ENCODE measurements at places on chromosomes 5 and 9. TPM values are rescaled to one million over a fixed set of nuclear protein-coding genes. Genes with fewer than 3 reads are reported as not detected.

The TRIP13 gene
- 1.2 TPM for total RNA-seq

The SARDH gene
- 15.6 TPM for total RNA-seq

DNA sequence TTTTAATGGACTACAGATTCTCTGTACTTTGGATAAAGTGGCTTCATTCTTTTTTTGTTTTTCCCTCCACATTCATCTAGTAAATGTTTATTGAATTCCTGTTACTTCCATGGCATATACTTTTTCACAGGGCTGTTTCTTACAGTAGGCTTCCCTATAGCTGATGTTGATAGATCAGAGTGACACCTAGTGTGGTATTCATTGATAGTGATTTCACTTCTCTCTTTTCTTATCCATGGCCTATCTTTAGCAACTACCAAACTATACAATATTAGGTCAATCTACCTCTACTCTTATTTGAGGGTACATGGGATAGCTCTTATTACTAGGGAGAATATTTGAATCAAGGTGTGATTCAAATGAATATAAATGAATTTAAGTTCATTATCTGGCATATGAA is 35.8 kb downstream of the FSD1L start:
- no peaks in the 10 kb centered on the region for H3K27me3 ChIP-seq
- H3K4me3 ChIP-seq: no peak overlapping the region
- H3K27ac ChIP-seq: no peak overlapping the region
- DNase-seq: no peak

- H3K36me3 ChIP-seq: no peaks in the 10 kb centered on the region
- H3K27ac ChIP-seq: no peak overlapping the region
- H3K27me3 ChIP-seq: no peaks in the 10 kb centered on the region
- peak; percentile 43 for DNase-seq
- no peak overlapping the region for H3K4me3 ChIP-seq
Measured at GRCh38 chr5:17190242-17190778, 27.1 kb upstream of the BASP1 start.

DNA sequence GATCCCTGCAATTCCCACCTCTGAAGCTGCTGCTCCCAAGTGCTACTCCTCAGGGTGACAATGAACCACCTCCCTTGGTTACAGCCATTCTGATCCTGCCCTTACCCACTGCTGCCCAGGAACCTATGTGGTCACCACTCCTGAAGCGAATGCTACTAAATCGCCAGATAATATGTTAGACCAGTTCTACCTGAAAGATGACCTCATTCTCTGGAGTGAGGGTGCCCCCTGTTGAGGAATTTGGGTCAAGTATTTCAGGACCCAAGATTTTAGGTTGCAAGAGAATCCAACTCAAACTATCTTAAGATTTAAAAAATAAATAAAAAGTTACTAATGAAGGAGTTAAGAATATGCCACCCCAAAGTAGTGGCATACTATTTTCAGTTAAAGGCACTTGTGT is 5.8 kb upstream of the SNAPC3 start:
- H3K4me1 ChIP-seq: no peaks in the 10 kb centered on the region
- H3K36me3 ChIP-seq: no peaks in the 10 kb centered on the region

GRCh38 chr9:23322392-23322791 is 503.6 kb downstream of the ELAVL2 start:
- no peak for DNase-seq
- no peaks in the 10 kb centered on the region for H3K36me3 ChIP-seq
- H3K4me3 ChIP-seq: no peak overlapping the region
- H3K27me3 ChIP-seq: no peaks in the 10 kb centered on the region
- no peaks in the 10 kb centered on the region for H3K4me1 ChIP-seq

GRCh38 chr9:26324786-26325443 is 567.7 kb downstream of the CAAP1 start:
- H3K4me1 ChIP-seq: no peaks in the 10 kb centered on the region
- H3K4me3 ChIP-seq: no peak overlapping the region
- no peak overlapping the region for H3K27ac ChIP-seq
- H3K27me3 ChIP-seq: no peaks in the 10 kb centered on the region

- no peak for DNase-seq
- H3K27ac ChIP-seq: no peak overlapping the region
- no peak overlapping the region for H3K4me3 ChIP-seq
- no peaks in the 10 kb centered on the region for H3K27me3 ChIP-seq
- H3K36me3 ChIP-seq: no peaks in the 10 kb centered on the region
Measured at GRCh38 chr9:117104716-117105495, 310.0 kb downstream of the ASTN2 start.

- H3K4me1 ChIP-seq: no peaks in the 10 kb centered on the region
- no peak for DNase-seq
- no peaks in the 10 kb centered on the region for H3K36me3 ChIP-seq
- H3K27me3 ChIP-seq: no peaks in the 10 kb centered on the region
- no peak overlapping the region for H3K4me3 ChIP-seq
Measured at GRCh38 chr9:124251204-124251603, 6.5 kb upstream of the NEK6 start.

Data from CD4-positive, CD25-positive, alpha-beta regulatory T cell (primary cell).